ENCODE measurements at places on chromosomes 3 and 15.

- no peak for DNase-seq
Observed at GRCh38 chr15:36497901-36498300, 81.5 kb upstream of the CDIN1 start.

GRCh38 chr3:4994823-4995499 is 15.7 kb downstream of the BHLHE40 start:
- no peak for DNase-seq

GRCh38 chr3:40047406-40047805 is 238.0 kb downstream of the MYRIP start:
- no peak for DNase-seq

- no peak for DNase-seq
Observed at GRCh38 chr3:177211503-177212277, 14.4 kb upstream of the TBL1XR1 start.

- no peak for DNase-seq
Observed at GRCh38 chr3:126753191-126754160, 49.4 kb downstream of the CHCHD6 start.

DNA sequence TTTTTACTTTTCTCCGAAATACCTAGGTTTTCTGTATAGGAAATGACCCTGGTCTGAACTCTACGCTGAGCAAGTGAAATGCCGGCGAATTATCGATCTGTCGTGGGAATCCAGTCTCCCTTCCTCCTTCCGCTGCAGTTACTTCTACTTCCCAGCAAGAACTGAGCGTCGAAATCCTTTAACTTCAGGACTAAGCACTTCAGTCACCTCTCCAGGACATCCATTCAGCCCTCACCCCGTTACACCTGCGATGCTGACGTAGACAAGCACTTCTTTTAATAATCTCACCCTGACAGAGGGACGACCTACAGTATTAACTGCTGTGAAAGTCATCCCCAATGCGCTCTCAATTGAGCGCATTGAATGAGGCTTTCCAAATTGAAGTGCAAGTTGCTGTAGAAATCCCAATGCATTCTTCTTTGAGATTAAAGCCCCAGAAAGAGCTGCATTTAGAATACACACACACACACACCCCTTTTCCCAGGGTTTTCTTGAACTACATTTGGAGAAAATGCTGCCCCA is 1.3 kb downstream of the TOP2B start:
- DNase-seq = peak; percentile 45

DNA sequence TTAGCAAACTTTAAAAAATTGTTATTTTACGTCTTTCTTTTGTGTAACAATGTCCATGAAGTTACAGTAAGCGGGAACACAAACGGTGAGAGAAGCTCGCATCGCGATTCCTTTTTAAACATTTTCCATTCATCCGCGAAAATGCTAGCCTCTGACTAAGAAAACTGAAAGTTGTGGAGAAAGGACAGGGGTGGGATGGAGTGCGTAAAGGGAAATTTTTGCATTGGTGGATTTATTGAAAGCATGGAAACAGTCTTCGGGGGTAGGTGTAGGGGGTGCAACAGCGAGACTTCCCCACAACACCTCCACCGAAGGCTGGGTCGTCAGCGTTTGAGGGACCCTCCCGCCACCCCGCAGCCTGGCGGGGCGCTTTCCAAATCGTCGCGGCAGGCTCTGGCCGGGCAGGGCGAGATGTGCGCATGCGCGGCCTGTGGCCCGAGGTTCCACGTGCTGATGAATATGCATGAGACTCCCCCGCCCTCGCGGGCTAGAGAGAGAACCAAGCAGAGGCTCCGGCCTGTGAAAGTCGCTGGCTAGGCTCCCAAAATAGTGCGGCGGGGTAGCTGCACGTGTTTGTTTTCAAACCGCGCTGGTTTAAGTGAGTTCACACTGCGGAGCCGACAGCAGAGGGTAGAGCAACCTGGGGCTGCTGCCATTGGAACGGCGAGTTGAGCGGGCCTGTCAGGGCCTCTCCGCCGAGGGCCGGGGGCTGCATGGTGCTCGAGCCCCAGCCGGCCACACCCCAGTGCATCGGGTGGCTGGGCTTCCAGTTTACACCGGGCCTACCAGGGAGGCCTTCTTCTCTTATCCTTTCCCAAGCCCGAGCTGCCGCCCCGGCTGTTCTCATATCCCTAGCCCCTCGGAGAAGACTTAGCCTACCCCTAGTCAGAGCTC is 9.9 kb downstream of the ZIC1 start:
- DNase-seq = no peak

GRCh38 chr3:28077572-28077971 is 163.8 kb upstream of the CMC1 start:
- no peak for DNase-seq

- DNase-seq = no peak
Observed at GRCh38 chr3:102346897-102347296, 87.9 kb upstream of the ZPLD1 start.

GRCh38 chr3:155889212-155889611 is 18.8 kb downstream of the GMPS start:
- DNase-seq = no peak

DNA sequence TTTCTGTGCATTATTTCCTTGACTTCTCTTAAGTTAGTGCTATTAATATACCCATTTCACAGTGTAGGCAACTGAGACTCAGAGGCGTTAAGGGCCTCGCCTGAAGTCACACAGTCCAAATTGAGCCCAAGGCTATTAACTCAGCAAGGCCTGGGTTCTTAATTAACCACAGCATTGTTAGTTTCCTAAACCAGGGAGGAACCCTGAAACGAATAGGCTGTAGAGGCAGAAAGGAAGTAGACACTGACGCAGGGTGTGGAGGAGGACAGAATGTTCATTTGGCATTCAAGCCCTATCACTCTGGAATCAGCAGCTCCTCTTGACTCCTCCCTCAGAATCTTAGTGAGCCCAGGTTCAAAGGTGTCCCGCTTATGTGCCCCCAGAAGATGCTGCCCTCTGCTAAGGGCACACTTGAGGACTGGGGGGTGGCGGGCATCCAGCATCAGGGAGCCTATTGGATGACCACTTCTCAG is 13.9 kb downstream of the ARHGEF3 start:
- DNase-seq = peak; percentile 69

GRCh38 chr3:123244128-123244527 is 42.4 kb downstream of the SEC22A start:
- peak; percentile 4 for DNase-seq

GRCh38 chr15:58463815-58464650 is 32.2 kb downstream of the LIPC start:
- no peak for DNase-seq

- DNase-seq = no peak
Observed at GRCh38 chr15:101675796-101676582, 23.8 kb upstream of the TM2D3 start.

- no peak for DNase-seq
Observed at GRCh38 chr3:171250444-171250843, 209.8 kb downstream of the TNIK start.

- DNase-seq = no peak
Observed at GRCh38 chr15:99562238-99562637, 3.5 kb upstream of the MEF2A start.

- no peak for DNase-seq
Observed at GRCh38 chr15:89441295-89441812, 55.0 kb downstream of the RHCG start.

DNA sequence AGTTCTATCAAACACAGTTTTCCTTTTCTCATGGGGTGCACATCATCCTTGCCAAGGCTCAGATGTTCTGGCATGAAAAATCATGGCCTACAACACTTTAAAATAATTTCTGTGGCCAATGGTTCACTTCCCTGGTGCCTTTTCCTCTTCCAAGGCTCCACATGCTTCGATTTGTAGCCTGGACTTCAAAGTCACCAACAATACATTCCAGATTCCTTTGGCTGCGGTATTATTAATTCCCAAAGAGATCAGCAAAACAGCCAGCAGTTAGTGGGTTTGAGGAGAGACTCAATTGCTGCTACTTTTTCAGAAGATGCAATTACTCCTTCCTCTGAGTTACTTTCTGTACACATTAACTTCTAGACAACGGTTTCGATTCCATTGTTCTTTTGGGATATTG is 80.3 kb upstream of the CCDC80 start:
- DNase-seq = no peak

- DNase-seq = no peak
Observed at GRCh38 chr3:194025119-194025518, 110.8 kb upstream of the HES1 start.

GRCh38 chr15:40899536-40900207 is 5.4 kb downstream of the VPS18 start:
- DNase-seq = no peak

DNA sequence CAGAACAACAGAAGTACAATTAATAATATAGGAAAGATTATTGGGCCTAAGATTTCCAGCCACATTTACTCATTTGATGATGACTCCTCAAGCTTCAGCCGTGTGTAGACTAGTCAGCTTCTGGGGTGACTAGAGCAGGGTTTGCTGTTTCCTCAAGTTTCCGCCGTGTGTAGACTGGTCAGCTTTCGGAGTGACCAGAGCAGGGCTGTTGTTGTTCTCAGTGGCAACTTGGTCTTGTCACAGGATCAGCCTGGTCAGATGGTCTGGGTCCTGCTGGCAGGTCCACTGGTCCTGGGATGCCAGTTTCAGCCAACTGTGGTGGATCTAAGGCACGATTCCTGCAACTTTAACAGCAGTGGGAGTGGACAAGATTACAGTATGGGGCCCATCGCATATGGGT is 21.8 kb upstream of the NOX5 start:
- no peak for DNase-seq

DNA sequence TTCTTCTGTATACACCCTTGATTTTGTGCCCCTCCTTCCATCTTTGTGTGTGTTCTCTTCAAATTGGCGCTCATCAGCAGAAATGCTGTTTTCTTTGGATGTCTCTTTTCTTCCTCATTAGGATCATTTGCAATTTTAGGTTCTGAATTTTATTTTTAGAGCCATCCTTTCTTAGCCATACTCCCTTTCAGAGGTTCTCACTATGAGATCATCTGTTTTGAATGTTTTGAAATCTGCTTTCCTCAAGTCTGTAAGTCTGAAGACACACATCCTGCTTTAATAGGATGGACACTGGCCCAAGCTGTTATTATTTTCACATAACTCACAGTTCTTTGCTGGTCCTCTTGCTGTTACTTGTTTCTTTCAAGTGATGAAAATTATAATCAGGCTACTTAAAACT is 124.8 kb downstream of the BDH1 start:
- no peak for DNase-seq

DNA sequence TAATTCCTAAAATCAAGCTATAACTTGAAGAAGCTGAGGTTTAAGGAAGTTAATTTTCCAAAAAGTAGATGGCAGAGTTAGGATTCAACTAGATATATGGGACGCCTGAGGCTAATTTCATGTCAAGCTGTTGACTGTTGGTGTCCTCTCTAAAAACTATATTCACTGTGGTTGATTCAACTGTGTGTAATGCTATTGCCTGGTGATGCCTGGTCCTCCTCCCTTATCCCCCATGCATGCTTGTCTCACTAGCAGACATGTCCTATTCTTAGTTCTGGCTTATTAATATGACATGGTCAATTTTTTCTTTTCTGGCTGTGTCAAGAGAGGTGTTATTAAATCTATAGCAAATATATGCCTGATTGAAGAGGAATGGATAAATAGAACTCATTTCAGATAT is 156.1 kb downstream of the SPATA16 start:
- DNase-seq = no peak

DNA sequence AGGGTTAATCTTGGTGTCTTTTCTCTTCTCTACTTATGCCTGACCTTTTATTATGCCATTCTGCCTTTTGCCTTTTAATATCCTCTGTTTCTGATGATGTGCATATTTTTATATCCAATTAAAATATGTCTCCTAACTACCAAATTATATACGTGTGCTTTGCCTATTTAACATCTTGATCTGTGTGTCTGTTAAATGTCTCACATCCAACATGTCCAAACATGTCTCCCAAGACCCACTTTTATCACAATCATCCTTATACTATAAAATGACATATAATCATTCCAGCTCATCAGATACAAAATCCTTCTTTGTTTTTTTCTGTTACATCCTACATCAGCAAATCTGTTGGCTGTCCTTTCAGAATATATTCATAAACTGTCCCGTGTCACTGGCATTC is 539.5 kb downstream of the ZPLD1 start:
- DNase-seq = no peak

- no peak for DNase-seq
Observed at GRCh38 chr15:68277131-68277602, 378 bp upstream of the FEM1B start.

- DNase-seq = no peak
Observed at GRCh38 chr15:80447077-80447476, 42.9 kb downstream of the ARNT2 start.

DNA sequence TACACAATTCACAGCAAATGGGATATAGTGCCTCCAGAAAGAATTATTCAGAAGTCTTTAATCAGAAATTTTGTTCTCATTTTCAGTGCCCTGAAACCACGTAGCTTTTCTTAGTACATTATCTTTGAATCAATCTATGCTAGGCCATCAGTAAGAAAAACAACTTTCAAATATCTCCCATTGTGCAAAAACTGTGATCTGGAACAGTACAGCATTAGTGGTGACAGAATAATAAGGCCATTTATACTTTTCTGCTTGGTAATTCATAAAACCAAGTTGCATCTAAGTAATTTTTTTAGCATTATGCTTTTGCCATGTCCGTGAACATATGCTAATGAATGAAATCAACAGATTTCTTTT is 35.4 kb upstream of the ZNF385D start:
- DNase-seq = no peak

- no peak for DNase-seq
Observed at GRCh38 chr3:49620728-49621127, 53.4 kb upstream of the APEH start.

DNA sequence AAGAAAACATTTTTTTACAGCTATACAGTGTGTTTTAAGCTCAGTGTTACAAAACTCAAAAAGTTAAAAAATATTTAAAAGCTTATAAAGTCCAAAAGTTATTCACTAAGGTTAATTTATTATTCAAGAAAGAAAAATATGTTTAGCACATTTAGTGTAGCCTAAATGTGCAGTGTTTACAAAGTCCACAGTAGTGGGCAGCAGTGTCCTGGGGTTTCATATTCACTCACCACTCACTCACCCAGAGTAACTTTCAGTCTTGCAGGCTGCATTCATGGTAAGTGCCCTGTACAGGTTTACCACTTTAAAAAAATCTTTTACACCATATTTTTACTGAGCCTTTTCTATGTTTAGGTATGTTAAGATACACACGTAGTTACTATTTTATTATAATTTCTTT is 300.2 kb upstream of the TRIM42 start:
- no peak for DNase-seq

DNA sequence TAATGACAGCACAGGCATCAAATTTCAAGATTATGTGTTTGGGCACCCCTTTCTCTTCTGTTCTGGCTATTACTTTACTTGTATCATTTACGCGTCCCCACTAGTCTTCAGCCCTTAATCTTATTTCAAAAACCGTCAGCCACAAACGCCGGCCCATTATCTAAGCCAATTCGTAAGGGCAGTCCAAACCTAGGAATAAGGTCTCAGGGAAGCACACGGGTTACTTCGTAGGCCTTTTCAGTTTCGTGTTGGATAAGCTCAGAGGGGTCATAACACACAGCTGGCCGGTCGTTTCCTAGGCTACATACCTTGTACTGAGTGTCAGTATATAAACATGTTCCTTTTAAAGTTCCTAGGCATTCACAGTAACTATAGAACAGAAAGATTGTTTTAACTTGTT is 5.1 kb upstream of the DNAAF4 start:
- DNase-seq = no peak

- DNase-seq = no peak
Observed at GRCh38 chr3:113374078-113374477, 67.2 kb downstream of the CFAP44 start.

Measured in activated CD8-positive, alpha-beta T cell treated with anti-CD3 and anti-CD28 coated beads for 36 hours (primary cell).